Activated T-helper 9 cell treated with anti-CD3 and anti-CD28 coated beads, Interleukin-2, amount 50 U/mL, for 16 hours (primary cell): ENCODE measurements at places on chromosomes 7 and 10.

DNA sequence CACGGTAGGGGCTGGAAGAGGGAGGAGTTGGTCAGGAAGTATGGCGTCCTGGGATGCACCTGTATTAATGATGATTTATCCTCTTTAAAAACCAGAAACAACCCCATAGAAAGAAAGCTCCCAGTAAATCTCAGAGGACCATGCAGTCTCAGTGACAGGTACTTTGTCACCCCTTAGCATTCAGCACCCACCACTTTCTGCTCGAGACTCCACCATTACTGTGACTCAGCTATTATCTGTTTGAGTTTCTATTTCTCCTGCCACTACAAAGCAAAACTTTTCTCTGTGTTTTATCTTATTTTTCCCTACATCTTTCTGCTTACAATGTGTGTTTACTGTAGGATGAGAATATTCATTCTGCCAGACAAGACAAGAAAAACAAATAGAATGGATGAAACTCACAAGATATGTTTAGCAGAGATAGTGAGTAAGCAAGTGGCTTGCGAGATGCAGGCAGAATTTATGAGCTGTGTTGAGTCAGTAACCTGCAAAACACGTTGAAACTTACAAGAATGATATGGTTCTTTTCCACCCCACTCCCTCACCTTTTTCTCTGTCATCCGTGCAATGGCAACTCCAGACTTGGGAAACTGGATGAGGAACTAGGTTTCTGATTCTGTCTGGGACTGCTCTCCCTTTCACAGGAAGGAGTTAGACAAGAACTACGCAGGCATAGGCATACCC is 127.1 kb downstream of the AOAH start:
- no peak for DNase-seq

- DNase-seq, result no peak
Observed at GRCh38 chr7:82810558-82811259, 352.0 kb downstream of the PCLO start.

DNA sequence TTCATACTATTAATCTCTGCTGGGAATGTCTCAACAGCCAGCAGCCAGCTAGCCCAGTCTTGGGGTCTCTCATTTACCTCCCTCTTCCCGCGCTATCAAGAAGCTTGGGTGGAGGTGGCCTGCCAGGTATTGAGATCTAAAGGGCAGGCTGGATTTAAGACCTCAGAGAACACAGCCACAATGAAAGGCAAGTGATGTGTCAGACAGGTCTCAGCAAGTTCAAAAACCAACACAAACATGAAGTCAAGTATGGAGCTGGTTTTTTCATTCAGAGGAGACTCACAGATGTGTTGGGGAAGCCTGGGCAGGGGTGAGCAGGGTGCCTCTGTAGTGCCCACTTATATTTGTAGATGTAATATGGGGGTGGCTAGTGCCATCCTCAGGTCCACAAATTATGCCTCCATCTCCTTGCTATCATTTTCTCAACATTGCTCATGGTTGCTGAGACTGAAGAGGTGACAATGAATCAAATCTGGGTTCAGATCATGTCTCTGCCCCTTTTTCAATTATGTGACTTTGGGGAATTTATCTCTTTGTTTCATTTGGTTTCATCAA is 27.7 kb upstream of the CROT start:
- no peak for DNase-seq

GRCh38 chr7:50262446-50262845 is 42.1 kb upstream of the IKZF1 start:
- DNase-seq, result no peak

GRCh38 chr7:12630513-12630819 is 57.0 kb upstream of the ARL4A start:
- no peak for DNase-seq

DNA sequence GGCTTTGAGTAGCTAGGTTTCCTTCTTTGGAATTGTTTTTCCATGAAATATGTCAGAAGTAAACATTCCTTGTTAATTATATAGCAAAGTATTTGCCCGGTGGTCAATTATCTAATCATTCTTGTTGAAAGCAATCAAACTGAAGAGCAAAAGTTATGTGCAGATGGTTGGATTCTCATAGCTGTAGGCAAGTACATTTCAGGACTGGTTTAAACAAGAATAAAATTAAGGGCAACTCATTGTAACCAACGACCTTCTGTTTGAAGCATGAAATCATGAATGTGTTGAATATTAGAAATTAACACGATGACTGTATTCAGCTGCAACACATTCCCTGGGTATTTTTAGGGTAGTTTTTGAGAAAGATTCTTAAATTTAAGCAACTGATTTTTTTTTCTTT is 61.8 kb upstream of the NMT2 start:
- no peak for DNase-seq

DNA sequence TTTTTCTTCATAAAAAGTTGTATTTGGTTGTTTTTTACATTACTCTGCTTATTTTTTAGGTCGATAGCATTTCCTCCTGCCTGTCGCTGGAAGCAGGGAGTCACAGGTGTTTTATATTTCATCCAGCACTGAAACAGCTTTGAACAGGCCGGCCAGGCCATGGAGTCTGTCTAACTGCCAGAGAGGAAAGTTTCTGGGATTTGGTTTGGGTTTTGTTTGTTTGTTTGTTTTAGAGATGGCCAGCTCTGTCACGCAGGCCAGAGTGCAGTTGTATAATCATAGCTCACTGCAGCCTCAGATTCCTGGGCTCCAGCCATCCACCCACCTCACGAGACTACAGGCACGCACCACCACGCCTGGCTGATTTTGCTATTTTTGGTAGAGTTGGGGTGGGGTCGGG is 23.4 kb downstream of the PROSER2 start:
- DNase-seq, result no peak

GRCh38 chr10:43211431-43212042 is 55.3 kb downstream of the RASGEF1A start:
- no peak for DNase-seq

DNA sequence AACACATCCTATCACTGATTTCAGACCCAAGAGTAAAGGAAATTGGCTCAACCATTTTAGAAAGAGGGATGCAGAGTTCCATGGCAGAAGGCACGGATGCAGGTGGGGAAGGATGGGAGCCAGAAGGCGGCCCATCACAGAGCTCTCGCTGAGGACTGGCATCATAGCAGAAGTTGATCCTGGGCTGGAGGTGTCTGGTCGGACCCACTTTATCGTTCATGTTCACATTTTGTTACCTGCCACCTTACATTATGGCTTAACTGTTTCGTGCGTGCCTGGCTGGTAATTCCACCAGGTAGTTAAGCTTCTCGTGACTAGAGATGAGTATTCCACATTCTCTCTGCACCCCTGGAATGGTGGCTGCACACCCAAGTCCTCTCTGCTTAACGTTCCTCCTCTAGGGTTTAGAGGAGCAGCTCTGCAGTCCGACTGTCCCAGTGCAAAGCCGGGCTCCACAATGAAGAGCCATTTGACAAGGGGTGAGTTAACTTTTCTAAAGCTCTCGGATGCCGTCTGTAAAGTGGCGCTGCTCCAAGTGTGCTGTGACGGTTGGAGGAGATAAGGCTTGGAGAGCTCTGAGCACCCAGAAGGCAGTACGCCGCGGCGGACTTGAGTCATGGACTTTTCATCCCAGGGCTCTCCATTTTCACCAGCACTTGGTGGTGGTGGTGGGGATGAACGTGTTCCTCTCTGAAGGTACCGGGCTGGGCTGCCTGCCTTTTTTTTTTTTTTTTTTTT is 157.1 kb upstream of the SHH start:
- no peak for DNase-seq

- no peak for DNase-seq
Observed at GRCh38 chr10:126423732-126424491, 35.6 kb upstream of the ADAM12 start.

DNA sequence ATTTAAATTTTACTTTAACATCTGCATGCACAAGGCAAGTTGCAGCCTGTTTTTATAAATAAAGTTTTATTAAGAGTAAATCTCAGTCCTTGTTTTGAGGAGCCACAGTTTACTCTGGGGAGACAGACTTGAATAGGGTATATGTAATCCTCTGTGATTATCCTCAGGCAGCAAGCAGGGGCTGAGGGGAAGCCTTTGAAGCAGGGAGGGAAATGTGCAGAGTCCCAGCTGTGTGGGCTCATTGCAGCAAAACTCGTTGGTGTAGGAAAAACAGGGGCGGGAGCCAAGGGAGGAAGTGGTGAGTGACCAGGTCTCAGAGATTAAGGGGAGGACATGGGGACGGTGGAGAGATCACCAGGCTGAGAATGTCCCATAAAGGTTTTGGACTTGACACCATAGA is 34.3 kb upstream of the SMC3 start:
- no peak for DNase-seq

DNA sequence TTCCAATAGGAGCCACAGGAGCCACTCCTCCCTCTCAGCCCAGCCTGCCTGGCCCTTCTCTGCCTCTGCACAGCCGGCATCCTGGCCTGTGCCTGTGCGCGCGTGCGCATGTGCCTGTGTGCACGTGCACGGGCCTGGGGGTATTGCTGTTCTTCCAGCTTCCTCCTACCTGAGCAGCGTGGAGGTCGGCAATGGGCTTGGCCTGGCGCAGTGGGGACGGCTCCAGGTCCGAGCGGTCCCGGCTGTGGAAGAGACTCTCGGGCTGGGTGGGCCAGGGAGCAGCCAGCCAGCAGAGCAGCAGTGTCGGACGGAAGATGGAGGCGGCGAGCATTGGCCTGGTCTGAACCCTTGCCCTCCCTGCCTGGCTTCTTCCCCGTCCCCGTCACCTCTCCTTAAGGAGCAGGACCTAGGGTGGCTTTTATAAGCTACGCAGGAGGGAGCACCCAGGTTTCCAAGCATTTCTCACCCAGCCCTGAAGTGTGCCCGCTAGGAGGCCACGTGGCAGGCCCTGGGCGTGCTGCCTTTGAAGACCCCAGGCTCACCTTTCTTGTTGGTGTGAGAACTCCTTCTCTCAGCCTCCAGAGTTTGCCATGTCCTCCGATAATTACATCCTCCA is at the start of gene MMP21:
MMP21 (minus strand) TSS at position 331 of the 616 bp plus-strand sequence; CDS start at position 331, 0 bp downstream.
- DNase-seq, result no peak

DNA sequence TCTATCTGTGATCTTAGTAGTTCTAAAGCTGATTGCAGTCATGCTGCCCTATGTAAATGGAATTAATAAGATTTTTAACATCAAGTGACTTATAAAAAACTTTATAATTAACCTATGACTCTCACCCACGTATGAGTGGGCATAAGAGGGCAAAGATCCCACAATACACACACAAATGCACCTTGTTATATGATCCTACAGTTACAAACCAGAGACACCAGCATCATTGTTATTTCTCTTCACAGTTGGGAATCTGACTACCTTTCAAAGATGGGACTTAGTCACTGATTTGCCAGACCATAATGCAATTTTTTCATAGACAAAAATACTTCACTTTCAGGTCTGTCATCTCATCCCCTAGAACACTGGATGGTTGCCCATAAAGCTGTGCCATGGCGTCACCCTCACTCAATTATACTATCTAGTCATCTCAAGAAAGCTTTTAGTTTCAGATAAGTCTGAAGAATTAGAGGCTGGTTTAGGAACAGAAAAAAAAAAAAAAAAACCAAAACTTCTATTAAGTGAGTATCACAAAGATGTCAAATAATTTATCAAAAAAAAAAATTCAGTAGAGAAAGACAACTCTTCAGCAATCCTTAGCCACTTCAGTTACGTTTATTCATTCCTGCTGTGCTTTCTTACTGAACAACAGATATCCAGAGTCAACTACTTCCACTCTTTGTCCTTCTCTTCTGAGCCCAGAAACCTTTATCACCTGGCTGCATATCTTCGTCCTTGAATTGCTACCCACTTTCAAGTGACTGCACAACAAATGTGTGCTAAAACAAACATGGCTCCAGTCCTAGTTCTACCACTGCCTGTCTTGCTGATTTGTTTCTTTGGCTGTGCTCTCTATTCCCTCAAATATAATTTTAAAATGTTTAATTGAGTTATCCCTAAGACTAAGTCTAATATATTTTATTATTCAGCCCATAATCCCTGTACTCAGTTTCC is 175.0 kb upstream of the CHRM2 start:
- no peak for DNase-seq

GRCh38 chr7:144656965-144657517 is 178.8 kb downstream of the TPK1 start:
- no peak for DNase-seq

- no peak for DNase-seq
Observed at GRCh38 chr10:14751921-14752320, 22.8 kb downstream of the FAM107B start.

- no peak for DNase-seq
Observed at GRCh38 chr10:117005527-117006055, 604 bp upstream of the SHTN1 start.

DNA sequence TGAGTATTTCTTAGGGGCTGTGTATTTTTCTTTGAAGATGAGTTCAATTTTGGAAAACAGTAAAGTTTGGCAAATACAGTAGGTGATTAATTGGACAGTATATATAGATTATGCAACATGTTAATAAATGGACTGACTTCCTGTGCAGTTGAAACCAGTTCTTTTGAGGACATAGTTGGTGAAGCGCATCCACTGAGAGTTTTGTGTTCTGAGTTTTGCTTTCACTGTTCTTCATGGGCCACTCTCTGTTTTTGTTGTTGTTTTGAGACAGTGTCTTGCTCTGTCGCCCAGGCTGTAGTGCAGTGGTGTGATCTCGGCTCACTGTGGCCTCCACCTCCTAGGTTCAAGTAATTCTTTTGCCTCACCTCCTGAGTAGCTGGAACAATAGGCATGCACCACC is 109.0 kb downstream of the SDHAF3 start:
- DNase-seq, result no peak

- DNase-seq, result no peak
Observed at GRCh38 chr10:83533290-83533689, 606.0 kb upstream of the GHITM start.

DNA sequence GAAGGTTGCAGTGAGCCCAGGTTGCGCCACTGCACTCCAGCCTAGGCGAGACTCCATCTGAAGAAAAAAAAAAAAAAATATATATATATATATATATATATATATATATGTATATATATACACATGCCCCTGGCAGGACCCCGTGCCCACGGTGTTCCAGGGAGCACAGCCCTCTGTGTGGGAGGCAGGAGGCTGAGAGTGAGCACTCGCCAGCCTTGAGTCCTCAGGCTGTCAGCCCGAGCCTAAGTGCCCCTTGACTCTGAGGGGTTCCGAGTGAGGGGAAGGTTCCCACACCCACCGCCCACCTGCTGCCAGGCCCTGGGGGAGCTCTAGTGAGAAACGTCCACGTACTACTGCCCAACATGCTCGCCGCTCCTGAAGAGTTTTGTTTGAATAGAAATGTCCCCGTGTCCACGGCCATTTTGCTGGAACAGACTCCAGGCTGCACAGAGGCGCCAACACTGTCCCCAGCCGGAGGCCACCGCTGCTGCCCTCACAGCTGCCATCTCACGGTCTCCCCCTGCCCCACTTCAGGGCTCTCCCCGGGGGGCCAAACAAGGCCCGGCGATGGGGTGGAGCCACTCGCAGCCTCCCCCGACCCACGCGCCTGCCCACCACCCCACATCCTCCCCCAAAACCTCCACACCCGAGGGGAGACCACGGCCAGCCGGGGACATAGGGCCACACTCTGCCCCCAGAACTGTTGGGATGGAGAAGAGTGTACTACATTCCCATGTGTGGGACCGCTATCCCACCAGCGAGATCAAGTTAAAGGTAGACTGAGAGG is 62.8 kb upstream of the EBF3 start:
- DNase-seq, result no peak

- DNase-seq, result no peak
Observed at GRCh38 chr10:100364735-100365391, 17.8 kb downstream of the SCD start.

- DNase-seq, result no peak
Observed at GRCh38 chr7:40889539-40889938, 754.7 kb downstream of the SUGCT start.

GRCh38 chr10:10854725-10855124 is 162.9 kb upstream of the CELF2 start:
- DNase-seq, result no peak
